GOT3 (cell line): ENCODE measurements at places on chromosomes 7 and 10.

- no peak for DNase-seq
Measured at GRCh38 chr7:102009628-102010027, 192.2 kb downstream of the CUX1 start.

- DNase-seq = no peak
Measured at GRCh38 chr10:34814913-34815184, 247 bp downstream of the PARD3 start.

DNA sequence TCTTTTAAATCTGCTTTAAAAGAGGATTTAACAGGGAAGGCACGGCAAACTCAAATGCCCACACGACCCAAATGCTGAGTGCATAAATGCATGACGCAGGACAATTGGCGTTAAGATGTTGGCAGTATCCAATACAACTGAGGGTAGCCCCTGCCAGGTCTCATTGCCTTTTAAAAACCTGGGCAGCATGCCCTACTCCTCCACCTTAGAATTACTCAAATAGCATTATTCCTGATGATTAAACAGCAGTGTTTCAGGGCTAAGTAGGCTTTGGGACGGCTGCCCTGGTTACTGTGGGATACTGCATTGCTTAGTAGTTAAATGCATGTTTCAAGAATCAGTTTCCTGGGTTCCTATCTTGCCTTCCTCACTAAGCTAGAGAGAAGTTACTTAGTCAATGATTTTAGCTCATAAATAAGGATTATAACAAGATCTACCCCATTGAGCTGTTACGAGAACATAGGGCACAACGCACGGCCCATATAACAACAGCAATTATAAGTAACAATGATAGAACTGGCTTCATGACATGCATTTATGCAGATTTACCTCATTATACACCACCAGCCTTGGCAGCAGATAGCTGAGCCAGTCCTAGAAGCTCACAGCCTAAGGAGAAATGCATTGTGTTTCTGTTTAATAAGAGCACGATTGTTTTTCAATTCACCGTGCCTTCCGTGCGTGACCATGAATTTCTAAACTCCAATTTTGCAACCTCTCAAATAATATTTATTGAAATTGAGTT is 7.9 kb downstream of the TUBAL3 start:
- no peak for DNase-seq

DNA sequence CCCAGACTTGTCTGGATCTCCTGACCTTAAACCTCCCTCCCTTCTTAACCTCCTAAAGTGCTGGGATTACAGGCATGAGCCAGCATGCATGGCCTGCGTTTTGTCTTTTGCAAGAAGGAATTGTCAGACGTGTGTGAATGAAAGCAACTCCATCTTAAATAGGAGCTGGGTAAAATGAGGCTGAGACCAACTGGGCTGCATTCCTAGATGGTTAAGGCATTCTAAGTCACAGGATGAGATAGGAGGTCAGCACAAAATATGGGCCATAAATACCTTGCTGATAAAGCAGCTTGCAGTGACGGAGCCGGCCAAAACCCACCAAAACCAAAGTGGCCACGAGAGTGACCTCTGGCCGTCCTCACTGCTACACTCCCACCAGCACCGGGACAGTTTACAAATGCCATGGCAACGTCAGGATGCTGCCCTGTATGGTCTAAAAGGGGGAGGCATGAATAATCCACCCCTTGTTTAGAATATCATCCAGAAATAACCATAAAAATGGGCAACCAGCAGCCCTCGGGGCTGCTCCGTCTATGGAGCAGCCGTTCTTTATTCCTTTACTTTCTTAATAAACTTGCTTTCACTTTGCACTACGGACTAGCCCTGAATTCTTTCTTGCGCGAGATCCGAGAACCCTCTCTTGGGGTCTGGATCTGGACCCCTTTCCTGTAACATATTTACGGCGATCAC is 41.2 kb upstream of the SDK1 start:
- no peak for DNase-seq

DNA sequence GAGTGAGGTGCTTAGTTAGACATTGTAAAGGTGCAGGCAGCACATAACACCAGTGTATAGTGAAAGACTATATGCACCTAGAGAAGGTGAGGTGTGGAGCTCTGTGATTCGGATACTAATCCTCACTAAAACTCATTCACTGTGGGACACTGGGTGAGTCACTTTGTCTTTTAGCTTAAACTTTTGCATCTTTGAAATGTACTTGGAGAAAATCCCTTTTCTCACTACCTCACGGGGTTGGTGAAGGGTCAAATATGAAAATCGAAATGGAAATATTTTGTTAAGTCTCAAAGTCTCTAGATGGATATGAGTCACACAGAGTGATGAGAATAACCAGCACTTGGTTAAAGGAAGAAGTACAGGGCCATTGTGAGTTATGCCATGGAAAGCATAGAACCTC is 38.0 kb downstream of the MDFIC start:
- DNase-seq = no peak
